Left ventricle myocardium inferior (tissue), 1 donor: ENCODE measurements at places on chromosomes 12 and 14. TPM values are rescaled to one million over a fixed set of nuclear protein-coding genes. Genes with fewer than 3 reads are reported as not detected.

The FGF6 gene
- not detected for total RNA-seq

DNA sequence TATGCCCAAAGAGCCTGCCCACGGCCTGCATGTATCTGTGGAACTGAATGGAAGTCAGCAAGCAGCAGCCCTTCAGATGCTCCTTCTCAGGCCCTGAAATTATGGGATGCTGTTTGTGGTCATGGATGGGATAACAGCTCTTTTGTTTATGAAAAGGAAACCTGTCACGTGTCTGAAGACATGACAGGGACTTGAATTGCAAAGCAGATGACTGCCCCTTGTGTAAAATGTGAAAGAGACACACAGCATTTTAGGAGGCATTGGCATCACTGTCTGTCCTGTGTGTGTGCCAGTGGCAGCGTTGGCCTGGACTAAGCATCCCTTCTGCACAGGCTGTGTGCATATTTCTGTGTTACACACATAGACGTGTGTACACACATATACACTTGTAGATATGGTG lies 192.1 kb downstream of the VRK1 start:
- DNase-seq, result no peak

DNA sequence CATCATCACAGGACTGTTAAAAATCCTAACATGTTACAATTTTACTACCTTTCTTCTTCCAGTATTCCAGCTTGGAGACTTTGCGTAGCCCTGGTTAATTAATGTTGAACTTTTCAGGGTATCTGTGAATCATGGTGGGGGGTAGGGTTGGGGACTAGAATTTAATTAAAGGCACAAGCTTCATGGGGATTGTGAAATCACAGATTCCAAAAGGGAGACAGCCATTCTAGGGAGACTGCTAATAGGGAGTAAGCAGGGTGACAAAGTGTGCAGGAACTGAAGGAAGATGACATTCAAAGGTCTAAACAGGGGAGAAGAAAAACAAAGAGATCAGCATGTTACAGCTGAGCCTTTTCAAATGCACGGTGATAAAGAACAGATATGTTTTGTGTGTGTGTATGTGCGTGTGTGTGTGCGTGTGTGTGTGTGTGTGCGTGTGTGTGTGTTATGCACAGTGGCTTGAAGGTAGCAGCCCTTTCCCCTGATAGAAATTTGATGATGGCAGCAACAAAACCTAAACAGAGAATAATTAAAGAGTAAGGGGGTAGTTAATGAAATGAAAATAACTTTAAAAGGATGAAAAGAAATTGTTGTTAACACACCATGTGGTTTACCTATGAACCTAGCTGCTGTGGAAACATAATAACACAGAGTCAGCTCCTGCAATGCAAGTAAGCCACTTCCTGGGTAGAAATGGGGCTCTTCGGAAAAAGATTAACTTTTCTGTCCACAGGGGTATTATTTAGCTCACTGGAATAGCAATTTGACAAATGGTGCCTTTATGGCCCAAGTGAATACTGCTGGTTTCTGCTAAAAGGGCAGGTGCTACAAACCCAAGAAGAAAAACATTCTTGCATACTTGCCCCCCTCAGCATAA lies 581.7 kb downstream of the DIO2 start:
- DNase-seq, result no peak

- no peak for DNase-seq
These were observed 112.7 kb downstream of the NCOR2 start for GRCh38 chr12:124454735-124455134.

DNA sequence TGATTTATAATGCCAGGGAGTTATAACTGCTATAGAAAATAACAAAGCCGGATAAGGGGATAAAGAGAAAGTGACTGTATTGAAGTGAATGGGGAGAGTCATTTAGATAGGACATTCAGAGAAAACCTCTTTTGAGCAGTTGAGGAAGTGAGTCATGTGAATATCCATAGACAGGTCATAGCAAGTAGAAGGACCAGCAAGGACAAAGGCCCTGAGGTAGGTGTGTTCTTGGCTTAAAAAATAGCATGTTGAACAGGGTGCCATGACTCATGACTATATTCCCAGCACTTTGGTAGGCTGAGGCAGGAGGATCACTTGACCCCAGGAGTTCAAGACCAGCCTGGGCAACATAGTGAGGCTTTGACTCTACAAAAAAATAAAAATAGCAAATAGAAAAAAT lies 51.5 kb upstream of the RAP1B start:
- no peak for DNase-seq

DNA sequence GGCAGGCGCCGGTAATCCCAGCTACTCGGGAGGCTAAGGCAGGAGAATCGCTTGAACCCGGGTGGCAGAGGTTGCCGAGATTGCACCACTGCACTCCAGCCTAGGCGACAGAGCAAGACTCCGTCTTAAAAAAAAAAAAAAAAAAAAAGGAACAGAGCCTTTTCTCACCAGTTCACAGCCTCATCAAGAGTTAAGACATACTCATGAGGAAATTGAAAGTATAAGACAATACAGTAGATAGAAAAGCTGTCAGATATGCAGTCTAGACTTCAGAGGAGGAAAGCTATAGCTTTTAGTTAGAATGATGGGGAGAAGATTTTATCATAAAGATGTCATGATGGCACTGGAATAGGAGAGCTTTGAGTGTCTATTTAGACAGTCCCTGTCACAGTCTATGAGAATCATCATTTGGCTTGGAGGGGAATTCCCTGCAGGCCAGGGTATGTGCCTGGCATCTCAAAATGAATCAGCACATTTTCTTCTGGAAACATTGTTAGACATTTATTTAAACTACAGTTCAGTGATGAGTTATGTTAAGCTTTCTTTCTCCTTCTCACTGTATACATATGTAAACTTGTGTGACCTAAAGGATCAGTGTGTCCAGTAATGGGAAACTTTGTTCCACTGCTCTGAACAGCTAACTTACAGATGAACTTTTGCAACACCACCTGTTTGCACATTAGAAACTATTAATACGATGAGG lies 2.9 kb upstream of the RAB35 start:
- DNase-seq, result no peak
